Activated naive CD8-positive, alpha-beta T cell treated with anti-CD3 and anti-CD28 coated beads, Interleukin-2, amount 50 U/mL, for 24 hours (primary cell): ENCODE measurements at places on chromosomes 2 and 18.

DNA sequence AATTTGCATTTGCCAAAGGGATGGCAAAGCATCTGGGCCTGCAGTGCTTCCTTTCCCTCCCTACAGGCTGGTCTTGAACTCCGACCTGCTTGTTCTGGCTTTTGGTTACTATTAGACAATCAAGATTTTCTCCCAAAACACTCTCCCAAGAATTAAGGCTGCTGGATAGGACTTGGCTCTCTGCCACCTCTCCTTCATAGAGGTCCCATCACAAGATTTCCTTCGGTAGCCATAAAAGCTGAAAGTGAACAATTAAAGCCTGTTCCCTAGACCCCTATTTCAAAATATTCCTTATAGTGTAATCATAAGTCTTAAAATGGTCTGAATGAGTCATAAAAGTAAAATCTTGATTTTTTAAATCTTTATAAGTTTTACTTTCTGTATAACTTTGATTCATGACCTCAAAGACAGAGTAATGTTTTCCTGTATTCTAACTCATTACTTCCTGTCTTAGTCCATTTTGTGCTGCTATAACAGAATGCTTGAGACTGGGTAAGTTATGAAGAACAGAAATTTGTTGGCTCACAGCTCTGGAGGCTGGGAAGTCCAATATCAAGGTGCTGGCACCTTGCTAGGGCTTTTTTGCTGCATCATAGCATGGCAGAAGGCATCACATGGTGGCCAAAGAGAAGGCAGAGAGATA lies 37.8 kb upstream of the TNP1 start:
- H3K36me3 ChIP-seq: no peaks in the 10 kb centered on the region
- no peak overlapping the region for H3K27ac ChIP-seq
- H3K4me3 ChIP-seq: no peak overlapping the region
- no peaks in the 10 kb centered on the region for H3K27me3 ChIP-seq
- H3K4me1 ChIP-seq: peaks cover 10% of the 10 kb centered on the region

DNA sequence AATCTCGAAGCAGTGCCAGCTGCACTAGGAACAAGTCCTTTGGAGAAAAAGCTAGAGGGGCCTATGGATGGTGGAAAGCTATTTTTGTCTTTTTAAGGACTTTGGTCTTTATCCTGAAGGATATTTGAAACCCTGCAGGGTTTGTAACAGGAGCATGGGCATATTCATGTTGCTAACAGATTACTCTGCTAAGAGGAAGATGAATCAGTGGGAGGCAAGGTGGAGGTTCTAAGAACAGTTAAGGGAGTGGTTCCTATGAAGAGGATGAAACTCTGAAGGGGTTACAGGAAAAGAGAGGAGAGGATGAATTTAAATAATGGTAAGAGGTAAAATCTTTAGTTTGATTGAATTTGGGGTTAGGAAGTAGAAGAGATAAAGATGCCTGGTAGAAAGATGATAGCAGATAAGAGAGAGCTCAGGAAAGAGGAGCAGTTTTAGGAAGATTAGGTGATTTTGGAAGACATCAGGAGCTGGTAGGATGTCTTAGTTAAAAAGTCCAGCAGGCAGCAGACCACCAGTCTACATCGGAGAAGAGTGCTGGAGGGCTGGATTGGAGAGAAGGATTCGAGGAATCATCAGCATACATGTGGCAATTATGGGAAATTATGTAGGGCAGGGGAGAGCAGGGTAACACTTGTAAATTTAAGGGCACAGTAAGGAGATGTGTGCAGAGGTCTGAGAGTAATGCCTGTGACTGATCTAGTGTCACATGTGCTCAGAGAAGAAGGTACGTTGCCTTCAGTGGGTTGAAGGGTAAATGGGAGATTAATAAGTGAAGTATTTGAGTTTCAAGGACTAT lies 39.3 kb upstream of the C1GALT1C1L start:
- no peaks in the 10 kb centered on the region for H3K36me3 ChIP-seq
- no peak overlapping the region for H3K27ac ChIP-seq
- H3K27me3 ChIP-seq: peaks cover 6% of the 10 kb centered on the region

DNA sequence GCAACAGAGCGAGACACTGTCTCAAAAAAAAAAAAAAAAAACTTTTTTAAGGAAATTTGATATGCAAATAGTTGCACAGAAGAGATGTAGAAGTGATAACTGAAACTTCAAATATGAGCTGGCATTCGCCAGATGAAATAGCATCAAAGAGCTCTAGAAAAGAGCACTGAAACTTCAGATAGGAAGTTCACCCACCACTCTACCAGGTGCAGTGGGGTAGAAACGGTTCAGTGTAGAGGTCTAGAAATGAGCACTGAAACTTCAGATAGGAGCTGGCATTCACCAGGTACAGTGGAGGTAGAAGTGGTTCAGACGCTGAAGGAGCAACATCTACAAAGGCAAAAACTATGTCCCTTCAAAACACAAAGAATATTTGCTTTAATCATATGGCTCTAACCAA lies 9.0 kb upstream of the ONECUT2 start:
- H3K4me1 ChIP-seq: peaks cover 14% of the 10 kb centered on the region
- no peak overlapping the region for H3K27ac ChIP-seq
- H3K27me3 ChIP-seq: peaks cover 66% of the 10 kb centered on the region
- no peak for DNase-seq
- no peak overlapping the region for H3K4me3 ChIP-seq

DNA sequence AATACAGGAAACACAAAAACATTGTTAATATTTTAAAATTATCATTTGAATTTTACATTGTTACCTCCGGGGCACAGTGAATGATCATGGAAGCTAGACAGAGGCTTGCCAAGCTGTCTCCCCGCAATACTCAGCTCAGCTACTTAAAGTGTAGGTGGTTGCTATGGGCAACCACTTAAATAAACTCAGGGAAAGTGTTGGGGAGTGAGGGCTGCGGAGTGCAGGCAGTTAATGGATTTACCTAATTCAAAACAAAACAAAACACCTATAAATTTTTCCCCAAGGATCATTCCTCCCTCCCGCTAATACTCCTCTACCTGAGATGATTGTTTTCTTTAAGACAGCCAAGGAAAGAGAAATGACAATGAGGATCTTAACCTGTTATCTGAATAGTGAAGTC lies 349.5 kb downstream of the TGIF1 start:
- H3K36me3 ChIP-seq: no peaks in the 10 kb centered on the region
- H3K27ac ChIP-seq: no peak overlapping the region
- peaks cover 1% of the 10 kb centered on the region for H3K4me1 ChIP-seq

- no peak for DNase-seq
- peaks cover 46% of the 10 kb centered on the region for H3K27me3 ChIP-seq
- peaks cover 8% of the 10 kb centered on the region for H3K4me1 ChIP-seq
- no peaks in the 10 kb centered on the region for H3K36me3 ChIP-seq
- no peak overlapping the region for H3K4me3 ChIP-seq
These were observed 3.8 kb upstream of the ATP8B1 start for GRCh38 chr18:57806978-57807285.

GRCh38 chr2:141062031-141062430 lies 1068.8 kb downstream of the LRP1B start:
- H3K36me3 ChIP-seq: no peaks in the 10 kb centered on the region
- DNase-seq: no peak
- no peaks in the 10 kb centered on the region for H3K27me3 ChIP-seq

DNA sequence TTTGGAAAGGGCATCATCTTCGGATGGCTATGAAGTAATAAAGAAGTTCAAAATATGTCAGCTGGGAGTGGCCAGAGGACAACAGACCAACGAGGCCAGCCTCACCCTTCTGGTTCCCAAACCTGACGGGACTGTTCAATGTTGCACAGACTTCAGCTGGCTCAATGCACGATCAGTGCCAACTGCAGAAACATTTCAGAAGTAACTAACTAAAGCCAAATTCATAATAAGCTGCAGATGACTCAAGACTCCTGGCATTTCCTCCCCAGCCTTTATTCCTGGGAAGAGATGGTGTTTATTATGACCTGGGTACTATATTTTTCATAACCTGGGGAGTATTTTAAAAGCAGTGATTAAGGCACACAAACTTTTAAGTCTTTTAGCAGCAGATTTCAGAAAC lies 3.8 kb upstream of the ATP6V1C2 start:
- H3K36me3 ChIP-seq: no peaks in the 10 kb centered on the region
- H3K27me3 ChIP-seq: peaks cover 36% of the 10 kb centered on the region
- H3K27ac ChIP-seq: no peak overlapping the region
- DNase-seq: no peak
- H3K4me1 ChIP-seq: peaks cover 6% of the 10 kb centered on the region

GRCh38 chr2:223860809-223861738 lies 23.7 kb upstream of the AP1S3 start:
- peaks cover 15% of the 10 kb centered on the region for H3K4me1 ChIP-seq
- H3K27me3 ChIP-seq: no peaks in the 10 kb centered on the region
- H3K4me3 ChIP-seq: no peak overlapping the region
- H3K36me3 ChIP-seq: no peaks in the 10 kb centered on the region

DNA sequence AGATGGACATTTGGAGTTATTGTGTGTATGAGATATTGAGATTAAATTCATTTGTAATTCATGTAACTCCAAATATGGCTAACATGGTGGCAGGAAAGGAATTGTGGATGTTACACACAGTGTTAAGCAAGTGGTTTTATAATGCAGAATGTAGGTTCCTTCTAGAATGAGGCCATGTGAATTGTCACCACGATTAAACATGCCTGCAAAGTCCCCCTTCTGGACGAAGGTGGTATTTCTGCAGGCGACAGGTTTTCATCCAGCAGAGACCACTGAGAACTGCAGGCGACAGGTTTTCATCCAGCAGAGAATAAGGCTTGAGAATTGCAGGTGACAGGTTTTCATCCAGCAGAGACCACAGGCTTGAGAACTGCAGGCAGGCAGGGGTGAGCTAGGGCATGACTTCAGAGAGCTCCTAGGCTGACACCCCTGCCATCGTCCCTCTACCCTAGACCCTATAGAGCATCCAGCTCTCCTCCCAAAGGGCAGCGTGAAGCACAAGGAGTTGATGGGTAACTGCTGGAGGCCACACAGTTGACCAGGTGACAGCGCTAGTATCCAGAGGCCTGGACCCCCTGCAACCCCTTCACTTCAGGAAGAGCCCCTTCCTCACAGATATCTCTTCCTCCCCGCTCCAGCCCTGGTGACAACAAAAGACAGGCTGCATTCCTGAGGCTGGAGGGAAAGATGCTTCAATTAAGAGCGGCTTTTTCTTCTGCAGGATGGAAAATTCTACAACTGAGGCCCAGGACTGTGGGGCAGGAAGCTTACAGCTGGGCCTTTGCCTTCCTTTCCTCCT lies 175.8 kb downstream of the LOXHD1 start:
- H3K27me3 ChIP-seq: peaks cover 3% of the 10 kb centered on the region
- no peak overlapping the region for H3K27ac ChIP-seq
- H3K4me3 ChIP-seq: no peak overlapping the region

DNA sequence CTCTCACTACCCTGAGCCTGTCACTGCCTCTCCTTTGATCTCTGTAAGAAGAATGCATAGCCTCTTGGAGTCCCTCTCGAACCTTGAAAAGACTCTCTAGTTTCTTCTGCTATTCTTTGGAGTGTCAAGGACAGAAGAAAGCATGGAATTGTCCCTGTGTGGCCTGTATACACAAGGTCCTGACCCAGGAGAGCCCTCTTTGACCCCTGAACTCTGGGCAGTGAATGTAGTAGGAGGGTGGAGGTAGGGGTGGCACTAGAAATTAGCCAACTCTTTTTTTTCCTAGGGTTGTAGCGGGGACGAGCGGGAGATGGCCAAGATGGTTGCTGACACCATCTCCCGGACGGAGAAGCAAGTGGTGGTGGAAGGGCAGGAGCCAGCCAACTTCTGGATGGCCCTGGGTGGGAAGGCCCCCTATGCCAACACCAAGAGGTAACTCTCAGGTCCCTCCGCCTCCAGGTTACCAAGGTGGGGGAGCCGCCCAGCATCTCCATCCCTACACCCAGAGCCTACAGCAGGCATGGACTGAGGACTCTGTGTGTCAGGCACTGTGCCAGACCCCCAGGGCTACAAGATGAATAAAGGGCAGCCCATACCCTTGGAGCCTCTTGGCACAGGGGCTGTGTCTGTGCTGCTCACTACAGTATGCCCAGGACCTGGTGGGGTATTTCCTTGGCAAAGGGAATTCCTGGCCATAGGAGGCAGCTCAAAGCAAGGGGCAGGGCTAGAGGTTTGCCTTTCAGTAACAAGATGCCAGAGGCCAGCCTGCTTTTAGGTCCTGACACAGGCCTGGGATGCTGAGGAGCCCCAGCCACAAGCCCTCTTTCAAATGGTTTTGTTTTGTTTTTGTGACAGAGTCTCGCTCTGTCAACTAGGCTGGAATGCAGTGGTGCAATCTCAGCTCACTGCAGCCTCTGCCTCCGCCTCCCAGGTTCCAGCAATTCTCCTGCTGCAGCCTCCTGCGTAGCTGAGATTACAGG lies 16.4 kb downstream of the VIL1 start:
- no peaks in the 10 kb centered on the region for H3K36me3 ChIP-seq
- no peak for DNase-seq
- H3K27me3 ChIP-seq: peaks cover 2% of the 10 kb centered on the region

DNA sequence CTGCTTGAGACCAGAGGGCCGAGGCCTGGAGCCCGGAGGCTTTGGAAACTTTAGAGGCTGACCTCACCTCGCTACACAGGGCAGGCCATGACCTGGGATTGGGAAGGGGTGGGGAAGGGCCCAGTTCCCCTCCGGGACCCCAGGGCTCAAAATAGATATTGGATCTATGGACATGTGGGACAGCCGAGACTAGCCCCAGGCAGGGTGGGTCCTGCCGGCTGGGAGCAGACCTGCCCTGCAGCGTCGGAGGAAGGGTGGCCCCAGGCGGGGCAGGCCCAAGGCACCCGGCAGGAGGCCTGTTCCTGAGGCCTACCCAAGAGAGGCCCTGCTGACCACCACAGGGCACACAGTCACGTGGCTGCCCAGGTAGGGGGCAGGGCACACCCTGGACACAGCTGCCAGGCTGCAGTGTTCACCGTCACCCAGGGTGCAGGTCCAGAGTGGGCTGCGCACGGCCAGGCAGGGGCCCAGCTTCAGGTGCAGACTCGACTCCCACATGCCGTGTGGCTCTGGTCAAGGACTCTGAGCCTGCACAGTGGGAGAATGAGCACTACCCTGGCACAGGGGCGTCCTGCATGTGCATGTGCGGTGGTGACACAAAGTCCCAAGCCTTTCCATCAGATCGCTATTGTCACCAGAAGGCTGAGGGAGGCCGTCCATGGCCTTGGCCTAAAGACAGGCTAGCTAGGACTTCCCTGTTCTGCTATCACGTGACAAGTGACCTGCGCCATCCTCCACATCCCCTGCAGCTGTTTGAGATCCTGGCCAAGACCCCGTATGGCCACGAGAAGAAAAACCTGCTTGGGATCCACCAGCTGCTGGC lies 13.2 kb downstream of the ANO7 start:
- no peak overlapping the region for H3K4me3 ChIP-seq
- no peak overlapping the region for H3K27ac ChIP-seq
- H3K27me3 ChIP-seq: no peaks in the 10 kb centered on the region
- H3K36me3 ChIP-seq: no peaks in the 10 kb centered on the region
- no peaks in the 10 kb centered on the region for H3K4me1 ChIP-seq

GRCh38 chr2:241752253-241752652 lies 17.8 kb downstream of the D2HGDH start:
- no peak for DNase-seq
- no peak overlapping the region for H3K4me3 ChIP-seq
- no peaks in the 10 kb centered on the region for H3K4me1 ChIP-seq
- no peak overlapping the region for H3K27ac ChIP-seq

- H3K4me1 ChIP-seq: no peaks in the 10 kb centered on the region
- no peak overlapping the region for H3K27ac ChIP-seq
- H3K4me3 ChIP-seq: no peak overlapping the region
- peak; percentile 23 for DNase-seq
- H3K36me3 ChIP-seq: no peaks in the 10 kb centered on the region
These were observed 243.0 kb downstream of the CELF4 start for GRCh38 chr18:37322492-37323035.
